Muscle of leg (tissue), 16 donors: ENCODE measurements at places on chromosomes 4 and X.
A peak's percentile ranks its signal among the peaks of the same experiment; 100 is the strongest.

- peak; percentile 77 for DNase-seq
These were observed 88.3 kb downstream of the ZAR1 start for GRCh38 chr4:48578132-48578968.

- DNase-seq, result peak; percentile 34
These were observed 7.8 kb upstream of the AKAP14 start for GRCh38 chrX:119887721-119888425.

DNA sequence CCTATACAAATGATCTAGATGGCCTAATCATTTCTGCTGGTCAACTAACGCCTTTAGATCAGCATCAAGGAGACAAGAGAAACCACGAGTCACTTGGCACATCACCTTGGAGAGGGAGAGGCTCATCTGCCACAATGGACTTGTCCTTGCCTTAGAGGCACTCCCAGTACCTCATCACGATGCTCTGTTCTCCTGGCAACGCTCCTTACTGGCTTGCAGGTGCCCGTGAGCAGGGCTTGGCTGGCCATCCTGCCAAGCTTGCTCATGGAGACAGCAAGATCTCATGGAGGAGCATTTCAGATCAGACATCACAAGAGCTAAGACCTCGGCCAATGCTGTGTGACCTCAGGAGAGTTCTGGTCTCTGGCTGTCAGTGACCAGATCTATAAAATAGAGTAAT is 2.7 kb upstream of the SMIM20 start:
- no peak for DNase-seq

GRCh38 chr4:125355791-125356190 is 41.0 kb downstream of the FAT4 start:
- no peak for DNase-seq

- DNase-seq, result peak; percentile 90
These were observed at the start of gene TMEM144 for GRCh38 chr4:158209825-158210807. Gene TMEM144, plus strand, starts transcription at chr4:158210486. Its CDS starts 2,182 bp downstream, at chr4:158212668.

- peak; percentile 40 for DNase-seq
These were observed 73.3 kb downstream of the ALPK1 start for GRCh38 chr4:112370466-112370865.

GRCh38 chr4:41540687-41541086 is 2.7 kb downstream of the LIMCH1 start:
- no peak for DNase-seq

- DNase-seq, result no peak
These were observed 92.3 kb upstream of the DCLK2 start for GRCh38 chr4:149985981-149986380.

GRCh38 chr4:41957634-41958033 is 22.4 kb downstream of the TMEM33 start:
- no peak for DNase-seq

- no peak for DNase-seq
These were observed 63.6 kb upstream of the NKX1-1 start for GRCh38 chr4:1469607-1470392.

GRCh38 chr4:122832732-122833131 is 6.1 kb downstream of the FGF2 start:
- DNase-seq, result no peak

- no peak for DNase-seq
These were observed 221.1 kb upstream of the DIPK2B start for GRCh38 chrX:45421806-45422205.

GRCh38 chr4:109303140-109303496 is 660 bp upstream of the COL25A1 start:
- DNase-seq, result peak; percentile 62

- DNase-seq, result no peak
These were observed 376.9 kb downstream of the PPP4R3C start for GRCh38 chrX:27086237-27086636.

DNA sequence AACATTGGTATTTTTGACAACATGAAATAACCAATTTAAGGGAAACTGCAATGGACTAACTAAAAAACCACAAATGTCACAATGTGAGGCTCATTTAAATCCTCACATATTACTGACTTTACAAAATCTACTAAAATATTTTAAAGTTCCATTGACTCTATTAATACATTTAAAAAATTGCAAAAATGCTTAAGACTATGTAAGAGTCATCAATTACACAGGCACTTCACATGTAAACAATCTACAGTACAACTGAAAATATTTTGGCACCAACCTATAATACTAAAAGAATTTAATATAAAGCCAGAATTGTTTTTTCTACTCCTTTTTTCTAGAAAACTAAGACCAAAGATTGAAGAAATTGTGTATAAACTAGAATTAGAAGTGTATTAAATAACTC is 76.8 kb upstream of the RBMXL3 start:
- no peak for DNase-seq

DNA sequence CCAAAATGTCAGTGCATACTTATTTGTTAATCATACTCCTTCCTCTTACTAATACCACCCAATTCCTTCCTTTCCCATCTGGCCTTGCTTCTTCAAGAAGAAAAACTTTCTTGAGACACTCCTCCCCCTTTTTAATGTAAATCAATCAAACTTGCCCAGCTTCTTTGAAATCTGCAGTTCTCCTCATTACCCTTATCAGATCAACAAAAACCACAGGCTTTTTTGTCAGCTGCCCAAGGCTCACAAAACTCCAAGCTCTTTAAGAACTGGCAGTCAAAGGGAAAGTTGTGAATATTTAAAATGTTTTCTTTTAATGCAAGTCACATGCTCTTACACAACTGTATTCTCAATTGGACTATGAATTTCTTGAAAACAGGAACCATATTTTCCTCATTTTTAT is 11.3 kb upstream of the MYOZ2 start:
- DNase-seq, result no peak

DNA sequence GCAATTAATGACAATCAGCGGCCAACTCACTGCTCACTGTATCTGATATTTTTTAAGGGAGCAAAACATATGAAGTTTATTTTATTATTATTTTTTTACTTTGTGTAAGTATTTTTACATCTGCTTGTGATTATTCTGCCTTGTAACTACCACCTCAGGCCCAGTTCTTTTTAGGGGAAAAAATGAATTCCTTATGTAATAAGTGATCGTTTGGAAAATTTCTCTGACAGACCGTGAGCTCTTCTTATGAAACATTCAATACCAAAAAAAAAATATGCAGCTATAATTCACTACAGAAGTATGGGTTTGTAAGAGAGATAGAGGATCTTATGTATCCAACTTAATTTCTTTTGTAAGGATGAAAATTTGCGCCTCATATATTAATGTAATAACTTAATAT is 33.5 kb upstream of the STOX2 start:
- peak; percentile 66 for DNase-seq

GRCh38 chr4:68271851-68272357 is 26.4 kb upstream of the TMPRSS11B start:
- DNase-seq, result peak; percentile 77

DNA sequence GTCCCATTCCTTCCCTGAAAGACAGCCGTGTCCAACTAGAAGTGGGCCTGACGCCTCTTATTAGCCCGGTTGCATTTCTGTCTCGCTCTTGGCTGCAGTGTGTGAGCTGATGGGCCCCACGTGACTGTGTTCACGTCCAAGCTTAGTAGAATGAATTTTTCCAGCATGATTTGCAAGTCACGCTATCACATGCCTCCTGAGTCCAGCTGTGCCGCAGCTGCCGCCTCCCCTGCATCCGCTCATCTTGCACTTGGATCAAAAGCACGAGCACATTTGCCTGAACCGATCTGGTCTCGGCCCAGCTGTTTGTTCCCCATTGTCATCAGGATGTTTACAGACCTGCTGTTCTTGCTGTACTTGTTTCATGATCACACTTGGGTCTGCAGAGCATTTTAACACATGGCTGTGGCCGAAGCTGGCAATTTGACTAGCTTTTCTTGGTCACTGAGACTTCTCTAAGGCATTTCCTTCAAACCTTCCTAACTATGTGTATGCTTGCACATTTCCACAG is 126.5 kb downstream of the KIT start:
- DNase-seq, result peak; percentile 99

- DNase-seq, result no peak
These were observed 124.7 kb upstream of the LNX1 start for GRCh38 chr4:53716011-53716410.

- DNase-seq, result peak; percentile 75
These were observed 339 bp downstream of the CUL4B start for GRCh38 chrX:120560405-120560841.

DNA sequence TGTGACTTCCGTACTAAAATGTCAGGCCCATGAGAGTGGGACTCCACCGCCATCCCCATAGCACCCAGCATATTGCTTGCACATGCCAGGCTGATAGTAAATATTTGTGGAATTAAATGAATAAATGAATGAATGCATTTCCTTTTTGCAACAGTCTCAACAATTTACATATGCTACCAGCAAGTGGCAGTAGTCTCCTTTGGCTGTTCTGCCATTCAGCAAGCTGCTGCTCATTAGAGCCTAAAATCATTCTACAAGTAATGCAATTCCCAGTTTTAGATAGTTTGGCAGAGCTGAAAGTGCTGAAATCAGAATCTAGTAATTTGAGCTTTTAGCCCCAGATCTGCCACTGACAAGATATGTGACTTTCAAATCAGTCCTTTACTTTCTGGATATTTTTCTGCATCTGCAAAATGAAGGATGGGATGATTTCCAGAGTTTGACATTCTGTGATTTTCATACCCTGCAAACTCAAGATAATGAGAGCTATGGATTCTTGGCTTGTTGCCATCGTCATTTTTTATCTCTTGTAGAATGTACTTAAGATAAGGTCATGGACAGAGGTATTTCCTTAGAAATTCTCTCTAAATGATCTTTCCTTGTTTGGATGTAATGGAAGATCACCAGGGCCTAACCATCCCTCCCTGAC is 35.7 kb upstream of the INTS6L start:
- peak; percentile 71 for DNase-seq

DNA sequence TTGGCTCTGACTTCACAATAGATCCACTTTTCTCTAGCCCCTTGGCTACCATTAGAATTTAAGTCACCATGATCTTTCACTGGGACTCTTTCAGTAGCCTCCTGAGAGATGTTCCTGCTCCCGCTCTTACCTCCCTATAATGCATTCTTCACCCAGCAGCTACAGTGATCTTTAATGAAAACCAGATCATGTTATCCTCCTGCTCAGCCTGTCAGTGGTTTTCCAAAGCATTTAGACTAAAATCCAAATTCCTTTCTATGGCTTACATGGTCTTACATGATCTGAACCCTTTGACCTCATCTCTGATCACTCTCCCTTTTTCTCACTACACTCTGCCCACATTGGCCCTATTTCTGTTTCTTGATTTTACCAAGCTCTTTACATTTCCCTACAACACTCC is 18.3 kb upstream of the RPS6KA3 start:
- no peak for DNase-seq

GRCh38 chrX:133970076-133970475 is 15.3 kb downstream of the GPC3 start:
- no peak for DNase-seq

GRCh38 chrX:34893741-34894140 is 48.9 kb upstream of the FAM47B start:
- no peak for DNase-seq

- no peak for DNase-seq
These were observed 371.7 kb downstream of the KLHL13 start for GRCh38 chrX:117744958-117745357.

GRCh38 chrX:111411983-111412382 is at the start of gene DCX:
Gene DCX, minus strand, starts transcription at chrX:111412192. Its CDS starts 1,794 bp downstream, at chrX:111410398.
- peak; percentile 66 for DNase-seq

DNA sequence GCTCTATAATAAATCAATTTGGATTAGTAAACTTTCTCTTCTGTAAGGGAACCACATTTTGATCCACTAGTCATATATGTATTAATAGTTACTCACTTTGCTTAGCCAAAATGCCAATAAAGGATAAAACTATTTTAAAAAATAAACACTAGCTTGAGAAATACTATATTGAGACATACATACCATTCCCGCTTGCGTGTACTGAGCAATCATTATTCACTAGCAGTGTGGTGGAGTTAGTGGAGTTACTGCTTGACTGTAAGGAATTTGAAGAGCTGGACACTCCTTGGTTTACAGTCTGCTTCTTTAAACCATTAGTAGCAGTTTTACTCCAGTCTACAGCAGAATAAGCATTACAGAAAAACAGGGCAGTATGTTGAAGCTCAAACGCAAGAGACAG is 10.8 kb upstream of the PHKA2 start:
- DNase-seq, result no peak

DNA sequence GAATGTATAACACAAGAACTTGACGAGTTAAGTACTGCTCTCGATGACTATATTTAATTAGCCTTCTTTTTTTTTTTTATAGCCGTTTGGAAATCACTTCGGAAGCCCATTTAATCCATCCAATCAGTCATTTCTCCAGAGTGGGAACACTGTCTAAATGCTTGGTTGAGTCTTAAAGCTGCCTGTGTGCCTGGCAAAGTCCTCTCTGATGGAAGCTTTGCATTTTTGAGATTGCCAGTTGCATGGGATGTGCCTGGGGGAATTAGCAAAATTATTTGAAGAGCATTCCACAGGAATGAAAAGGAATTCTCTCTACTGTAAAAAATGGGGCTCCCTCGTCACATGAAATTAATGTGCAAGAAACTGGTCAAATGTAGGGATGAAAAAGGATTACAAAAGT is 398.8 kb upstream of the RPS6KA3 start:
- DNase-seq, result no peak

DNA sequence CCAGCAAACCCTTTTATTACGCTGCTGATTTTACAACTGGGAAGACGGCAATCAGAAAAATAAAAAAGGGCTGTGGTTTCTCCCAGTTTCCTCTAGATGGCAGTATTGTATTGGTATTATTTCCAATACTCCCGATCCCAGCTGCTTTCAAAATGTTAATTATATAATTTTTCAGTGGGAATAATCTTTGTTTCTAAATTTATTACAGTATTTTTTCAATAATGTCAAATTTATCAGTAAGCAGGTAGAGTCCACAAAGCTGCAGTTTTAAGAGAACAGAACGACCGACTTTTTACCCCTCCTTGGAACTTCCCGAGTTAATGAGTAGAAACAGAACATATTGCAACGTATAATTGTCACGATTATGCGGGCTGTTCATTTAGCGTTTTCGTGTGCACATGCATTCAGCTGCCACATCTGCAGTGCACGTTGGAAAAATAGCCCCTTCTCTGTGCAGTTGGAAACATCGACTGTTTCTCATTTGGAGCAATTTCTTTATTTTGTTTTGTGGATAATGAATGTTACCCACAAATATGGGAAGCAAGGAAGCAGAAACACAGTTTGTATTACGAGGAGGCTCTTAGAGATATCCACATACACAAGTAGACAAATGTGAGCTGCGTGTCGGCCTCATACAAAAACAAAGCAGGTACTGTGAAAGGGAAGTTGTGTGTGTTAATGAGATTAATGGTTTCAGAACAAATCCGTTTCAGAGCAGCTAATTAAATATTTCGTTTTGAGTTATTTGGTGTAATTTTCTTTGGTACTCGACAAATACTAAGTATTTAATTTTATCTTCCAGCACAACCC is 188.0 kb downstream of the STIM2 start:
- DNase-seq, result peak; percentile 45

DNA sequence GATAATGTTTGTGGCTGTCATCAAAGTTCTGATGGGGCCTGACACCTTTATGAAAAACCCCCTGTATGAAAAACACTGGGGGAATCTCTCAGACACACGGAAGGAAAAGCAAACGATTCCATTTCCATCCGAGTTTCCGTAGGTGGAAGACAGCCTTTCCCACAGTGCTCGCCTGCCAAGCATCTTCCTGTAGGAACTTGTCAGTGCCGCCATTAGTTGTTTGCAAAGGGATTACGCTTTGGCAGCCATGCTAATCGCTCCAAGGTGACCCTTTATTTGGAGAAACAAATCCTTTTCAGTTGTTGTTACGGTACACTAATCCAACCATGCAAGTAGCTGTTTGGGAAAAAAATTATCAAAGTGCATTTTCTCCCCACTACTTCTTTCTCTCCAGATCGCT is 44.4 kb upstream of the STOX2 start:
- DNase-seq, result peak; percentile 71
